ENCODE measurements at places on chromosomes 6 and 20.

DNA sequence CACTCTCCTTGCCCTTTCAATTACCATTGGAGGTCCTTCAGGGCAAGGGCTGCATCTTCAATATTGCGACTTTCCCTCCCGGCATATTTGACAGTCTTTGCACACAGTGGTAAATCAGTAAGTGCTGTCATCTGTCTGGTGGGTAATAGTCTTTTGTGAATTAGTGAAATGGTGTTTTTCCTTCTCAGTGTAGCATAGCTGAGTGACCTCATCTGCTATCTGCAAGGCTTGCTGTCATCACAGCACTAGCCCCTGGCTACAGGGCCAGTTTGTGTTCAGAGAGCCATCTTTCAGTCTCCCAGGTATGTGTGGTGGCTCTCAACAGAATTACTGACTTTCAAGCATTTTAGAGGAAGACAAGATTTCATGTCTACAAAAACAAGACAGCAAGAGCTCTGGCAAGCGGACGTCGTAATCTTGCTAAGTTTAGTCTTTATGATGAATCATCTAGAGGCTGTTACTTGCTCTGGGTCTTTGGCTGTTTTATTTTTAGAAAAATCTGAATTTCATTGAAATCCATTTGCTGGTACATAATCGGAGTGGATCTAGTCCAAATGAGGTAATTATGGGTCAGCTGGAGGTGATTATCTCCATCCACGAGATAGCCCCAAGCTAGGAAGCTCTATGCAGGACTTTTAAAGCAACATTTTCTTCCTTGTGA is 528.9 kb downstream of the EPM2A start:
- DNase-seq: peak; percentile 20

- DNase-seq: no peak
Observed at GRCh38 chr6:136034422-136034821, 182.9 kb downstream of the PDE7B start.

- DNase-seq: no peak
Observed at GRCh38 chr6:152846825-152847224, 96.2 kb downstream of the VIP start.

DNA sequence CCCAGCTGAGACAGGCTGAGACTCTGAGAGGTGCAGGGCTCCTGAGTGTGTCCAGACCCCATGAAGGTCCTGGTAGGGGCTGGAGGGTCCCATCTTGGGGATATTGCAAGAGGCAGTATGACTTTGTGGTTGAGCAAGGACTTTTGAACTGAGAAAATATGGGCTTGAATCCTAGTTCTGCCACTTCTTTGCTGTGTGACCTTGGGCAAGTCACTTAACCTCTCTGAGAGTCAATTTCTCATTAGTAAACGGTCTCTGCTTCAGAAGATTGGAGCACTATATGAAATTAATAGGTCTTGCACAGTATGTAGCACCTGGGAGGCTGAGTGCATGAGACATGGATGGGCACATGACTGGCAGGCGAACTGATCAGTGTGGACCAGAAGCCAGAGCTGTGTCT is 42.7 kb downstream of the TFEB start:
- DNase-seq: no peak

GRCh38 chr6:150666071-150666470 is 66.4 kb downstream of the PLEKHG1 start:
- DNase-seq: no peak

GRCh38 chr20:52616629-52617028 is 355.5 kb upstream of the TSHZ2 start:
- DNase-seq: no peak

DNA sequence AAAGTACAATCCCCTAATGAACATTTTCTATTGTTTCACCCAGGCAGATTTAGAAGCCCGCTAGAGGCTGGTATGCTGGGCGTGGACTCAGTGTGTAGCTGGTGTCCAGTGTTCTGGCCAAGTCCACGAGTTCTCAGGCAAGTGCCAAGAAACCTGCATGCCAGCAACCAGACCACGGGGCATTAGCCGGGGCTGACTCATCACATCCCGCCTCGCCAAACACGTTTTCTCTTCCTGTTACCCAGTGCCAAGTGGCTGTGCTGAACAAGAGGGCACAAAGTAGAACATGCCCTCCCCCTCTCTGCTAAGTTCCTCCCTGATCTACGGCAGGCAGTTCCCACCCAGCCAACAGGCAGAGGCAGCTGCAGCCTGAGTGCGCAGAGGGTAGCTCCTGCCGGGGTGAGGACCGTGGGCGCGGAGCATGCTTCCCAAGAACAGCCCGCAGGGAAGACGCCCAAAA is 29.6 kb downstream of the RAMACL start:
- DNase-seq: peak; percentile 67

- no peak for DNase-seq
Observed at GRCh38 chr20:36279776-36280175, 26.4 kb upstream of the DLGAP4 start.

DNA sequence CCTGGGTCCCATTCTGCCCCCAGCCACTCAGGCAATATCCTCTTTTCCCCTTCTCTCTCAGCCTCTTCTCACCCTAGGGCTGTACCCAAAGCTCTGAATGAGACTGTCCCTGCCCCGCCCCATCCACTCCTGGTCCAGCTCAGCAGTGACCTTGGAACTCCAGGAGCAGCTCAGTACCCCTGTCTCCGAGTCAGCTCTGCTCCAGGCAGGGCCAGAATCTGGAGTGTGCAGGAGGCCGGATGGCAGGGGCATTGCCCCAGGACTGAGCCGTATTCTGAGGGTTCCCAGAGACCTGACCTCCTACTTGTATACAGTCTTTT is 2.0 kb upstream of the RAET1G start:
- DNase-seq: peak; percentile 35

- DNase-seq: no peak
Observed at GRCh38 chr6:1367771-1368170, 21.6 kb upstream of the FOXF2 start.

GRCh38 chr20:16537918-16538317 is 35.3 kb downstream of the KIF16B start:
- DNase-seq: no peak

GRCh38 chr6:105021399-105021798 is 64.5 kb downstream of the LIN28B start:
- no peak for DNase-seq

- DNase-seq: no peak
Observed at GRCh38 chr6:82739303-82739702, 326.3 kb downstream of the UBE3D start.

DNA sequence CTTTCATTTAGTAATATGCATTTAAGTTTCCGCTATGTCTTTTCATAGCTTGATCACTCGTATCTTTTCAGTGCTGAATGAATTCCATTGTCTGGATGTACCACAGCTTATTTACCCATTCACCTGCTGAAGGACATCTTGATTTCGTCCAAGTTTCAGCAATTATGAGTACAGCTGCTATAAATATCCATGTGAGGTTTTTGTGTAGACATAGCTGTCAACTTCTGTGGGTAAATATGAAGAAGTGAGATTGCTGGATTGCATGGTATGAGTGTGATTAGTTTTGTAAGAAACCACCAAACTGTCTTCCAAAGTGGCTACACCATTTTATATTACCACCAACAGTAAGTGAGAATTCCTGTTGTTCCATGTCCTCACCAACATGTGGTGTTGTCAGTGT is 79.2 kb upstream of the STMND1 start:
- no peak for DNase-seq

GRCh38 chr6:42774201-42774600 is 7.7 kb upstream of the BICRAL start:
- no peak for DNase-seq

- no peak for DNase-seq
Observed at GRCh38 chr6:136753624-136754023, 38.7 kb downstream of the MAP3K5 start.

DNA sequence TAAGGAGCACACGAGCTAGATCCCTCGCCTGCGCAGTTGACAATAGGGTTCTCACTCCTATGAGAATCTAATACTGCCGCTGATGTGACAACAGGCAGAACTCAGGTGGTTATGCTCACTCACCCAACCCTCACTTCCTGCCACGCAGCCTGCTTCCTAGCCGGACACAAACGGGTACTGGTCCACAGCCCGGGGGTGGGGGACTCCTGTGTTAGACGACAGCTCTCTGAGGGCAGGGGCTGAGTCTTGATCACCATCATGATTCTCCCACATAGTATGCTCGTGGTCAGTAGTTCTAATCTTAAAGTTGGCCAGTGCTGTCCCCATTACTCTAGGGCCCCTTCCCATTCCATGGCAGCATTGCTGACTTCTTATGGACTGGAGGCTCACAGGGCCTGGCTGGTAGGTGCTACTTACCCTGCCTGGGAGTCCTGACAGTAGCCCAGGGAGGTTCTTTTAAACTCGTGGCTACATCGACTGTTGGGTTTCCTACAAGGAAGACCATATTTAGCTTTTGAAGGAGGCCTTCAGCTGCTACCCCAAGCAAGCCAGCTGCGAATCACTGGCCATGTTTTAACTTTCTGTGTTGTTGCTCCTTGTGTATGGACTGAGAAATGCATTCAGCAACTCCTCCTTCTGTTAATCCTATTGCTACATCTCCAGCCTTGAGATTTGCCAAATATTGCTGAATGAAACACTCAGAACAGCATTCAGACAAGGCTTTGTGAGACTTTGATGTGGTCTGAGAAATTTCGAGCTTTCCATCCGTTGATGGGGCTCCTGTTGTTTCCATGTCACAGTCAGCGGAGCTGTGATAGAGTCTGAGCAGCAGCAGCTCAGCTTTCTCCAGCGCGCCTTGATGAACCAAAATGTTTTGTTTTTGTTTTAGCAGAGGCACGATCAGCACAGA is 300.3 kb downstream of the NRN1 start:
- DNase-seq: no peak

- DNase-seq: no peak
Observed at GRCh38 chr6:157182503-157183264, 140.6 kb downstream of the TMEM242 start.

DNA sequence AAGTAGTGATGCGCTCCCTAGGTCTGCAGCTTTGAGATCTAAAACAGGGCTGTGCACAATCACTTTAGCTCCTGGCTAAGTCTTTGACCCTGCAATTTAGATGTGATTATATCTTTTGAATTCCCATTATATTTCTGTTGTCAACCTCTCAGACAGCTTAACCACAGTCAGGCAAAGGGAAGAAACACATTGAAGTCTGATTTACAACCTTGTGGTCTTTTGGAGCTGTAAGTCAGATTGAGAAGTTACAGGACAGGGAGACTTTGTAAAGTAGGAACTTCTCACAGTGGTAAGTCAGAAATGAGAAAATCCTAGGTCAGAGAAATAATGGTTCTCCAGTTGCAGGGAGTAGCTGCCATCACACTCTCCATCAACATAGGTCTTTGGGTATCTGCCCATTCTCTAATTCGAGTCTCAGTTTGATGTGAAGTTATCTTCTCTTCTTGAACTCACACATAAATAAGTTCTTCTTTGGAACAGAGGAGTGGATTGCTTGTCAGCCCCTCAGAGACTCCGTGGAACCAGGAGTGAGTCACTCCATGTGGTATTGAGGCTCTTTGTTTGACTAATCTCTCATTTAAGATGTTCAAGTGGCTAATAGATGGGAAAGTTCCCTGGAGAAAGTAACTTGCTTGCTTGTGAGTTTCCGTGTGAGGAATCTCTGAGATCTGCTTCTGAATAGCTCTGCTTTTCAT is 35.0 kb upstream of the SGK1 start:
- no peak for DNase-seq

- no peak for DNase-seq
Observed at GRCh38 chr20:41621421-41621820, 3.2 kb upstream of the CHD6 start.

DNA sequence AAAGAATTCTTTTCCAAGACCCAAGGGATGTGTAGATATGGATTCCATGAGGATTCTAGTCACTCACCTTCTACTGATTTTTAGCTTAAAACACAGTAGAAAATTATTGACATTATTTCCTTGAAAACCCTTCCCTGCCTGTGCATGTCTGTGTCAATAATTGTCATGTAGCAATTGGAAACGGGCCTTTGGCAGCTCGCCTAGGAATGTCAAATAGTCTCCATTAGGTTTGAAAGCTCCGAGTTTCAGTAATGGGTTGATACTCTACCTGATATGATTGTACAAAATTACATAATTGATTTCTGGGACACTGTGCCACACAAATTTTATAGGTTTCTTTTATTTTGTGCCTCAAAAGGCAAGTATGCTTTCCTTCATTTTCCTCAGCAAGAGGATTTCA is 515.2 kb upstream of the ARID1B start:
- DNase-seq: no peak

- no peak for DNase-seq
Observed at GRCh38 chr6:90005048-90005827, 111.0 kb downstream of the GJA10 start.

DNA sequence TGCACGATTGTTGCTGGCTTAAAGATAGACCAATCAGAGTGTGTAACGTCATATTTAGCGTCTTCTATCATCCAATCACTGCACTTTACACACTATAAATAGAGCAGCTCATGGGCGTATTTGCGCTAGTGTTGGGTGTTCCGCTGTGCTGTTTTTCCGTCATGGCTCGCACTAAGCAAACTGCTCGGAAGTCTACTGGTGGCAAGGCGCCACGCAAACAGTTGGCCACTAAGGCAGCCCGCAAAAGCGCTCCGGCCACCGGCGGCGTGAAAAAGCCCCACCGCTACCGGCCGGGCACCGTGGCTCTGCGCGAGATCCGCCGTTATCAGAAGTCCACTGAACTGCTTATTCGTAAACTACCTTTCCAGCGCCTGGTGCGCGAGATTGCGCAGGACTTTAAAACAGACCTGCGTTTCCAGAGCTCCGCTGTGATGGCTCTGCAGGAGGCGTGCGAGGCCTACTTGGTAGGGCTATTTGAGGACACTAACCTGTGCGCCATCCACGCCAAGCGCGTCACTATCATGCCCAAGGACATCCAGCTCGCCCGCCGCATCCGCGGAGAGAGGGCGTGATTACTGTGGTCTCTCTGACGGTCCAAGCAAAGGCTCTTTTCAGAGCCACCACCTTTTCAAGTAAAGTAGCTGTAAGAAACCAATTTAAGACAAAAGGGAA is 57.9 kb downstream of the TRIM38 start:
- DNase-seq: peak; percentile 86

DNA sequence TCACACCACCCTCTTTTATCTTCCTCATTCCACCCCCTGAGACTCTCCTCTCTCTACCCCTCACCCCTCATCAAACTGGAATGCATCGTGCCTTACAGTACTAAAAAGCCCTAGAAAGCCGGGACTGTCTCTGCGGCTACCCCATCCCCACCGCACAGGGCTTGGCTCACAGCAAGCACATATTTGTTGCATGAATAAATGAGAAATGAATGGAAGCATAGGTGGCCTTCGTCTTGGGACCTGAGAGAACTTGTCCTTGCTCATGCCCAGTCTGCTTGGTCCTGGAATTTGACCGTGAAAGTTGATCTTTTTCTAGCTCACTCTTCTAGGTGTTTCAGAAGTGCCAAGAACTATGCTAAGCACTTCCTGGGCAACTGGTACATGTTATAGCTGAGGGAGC is 53.3 kb downstream of the APCDD1L start:
- no peak for DNase-seq

GRCh38 chr6:122619309-122619708 is 9.1 kb downstream of the PKIB start:
- no peak for DNase-seq
